T-helper 22 cell (primary cell): ENCODE measurements at places on chromosomes 6 and 20.

- no peak for DNase-seq
These were observed 37.3 kb downstream of the PYGB start for GRCh38 chr20:25285091-25285647.

- no peak for DNase-seq
These were observed 3.9 kb downstream of the DOK5 start for GRCh38 chr20:54479138-54479906.

DNA sequence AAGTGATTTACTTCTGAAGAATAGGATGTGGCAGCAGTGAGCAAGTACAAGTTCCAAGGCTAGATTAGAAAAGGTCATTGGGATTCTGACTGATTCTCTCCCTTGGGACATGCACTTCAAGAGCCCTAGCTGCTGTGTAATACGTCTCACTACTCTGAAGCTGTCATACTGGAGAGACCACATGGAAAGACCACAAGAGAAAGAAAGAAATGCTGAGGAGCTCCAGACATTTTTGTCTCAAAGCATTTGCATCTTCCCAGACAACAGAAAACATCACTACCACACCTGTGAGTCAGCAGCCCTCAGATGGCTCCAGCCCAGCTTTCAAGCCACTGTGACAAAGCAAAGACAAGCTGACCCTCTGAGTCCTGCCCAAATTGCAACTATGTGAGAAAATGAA, 20.7 kb downstream of the TENT5A start:
- DNase-seq: no peak

GRCh38 chr6:139277587-139277986, 14.2 kb downstream of the TXLNB start:
- no peak for DNase-seq

DNA sequence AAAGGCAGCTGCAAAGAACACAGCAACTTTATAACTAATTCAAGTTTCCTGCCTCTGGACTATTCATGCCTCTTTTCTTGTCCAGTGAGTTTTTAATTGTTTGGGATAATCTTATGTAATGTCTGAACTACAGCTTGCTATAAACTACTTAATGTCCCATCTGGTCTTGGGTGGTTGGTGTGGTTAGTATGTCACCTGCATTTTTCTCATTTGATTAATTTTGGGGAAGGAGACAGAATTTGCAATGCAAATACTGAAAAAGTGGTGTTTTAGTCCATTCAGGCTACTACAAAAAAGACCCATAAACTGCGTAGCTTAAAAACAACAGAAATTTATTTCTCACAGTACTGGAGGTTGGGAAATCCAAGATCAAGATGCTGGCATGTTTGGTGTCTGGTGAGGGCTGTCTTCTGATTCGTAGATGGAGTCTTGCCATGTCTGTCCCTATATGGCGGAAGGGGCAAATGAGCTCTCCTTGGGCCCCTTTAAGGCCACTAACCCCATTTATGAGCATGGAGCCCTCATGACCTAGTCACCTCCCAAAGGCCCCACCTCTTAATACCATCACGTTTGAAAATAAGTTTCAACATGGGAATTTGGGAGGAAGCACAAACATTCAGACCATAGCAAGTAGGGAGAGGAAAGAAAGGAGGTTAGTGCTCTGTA, 22.4 kb downstream of the RNF8 start:
- no peak for DNase-seq

DNA sequence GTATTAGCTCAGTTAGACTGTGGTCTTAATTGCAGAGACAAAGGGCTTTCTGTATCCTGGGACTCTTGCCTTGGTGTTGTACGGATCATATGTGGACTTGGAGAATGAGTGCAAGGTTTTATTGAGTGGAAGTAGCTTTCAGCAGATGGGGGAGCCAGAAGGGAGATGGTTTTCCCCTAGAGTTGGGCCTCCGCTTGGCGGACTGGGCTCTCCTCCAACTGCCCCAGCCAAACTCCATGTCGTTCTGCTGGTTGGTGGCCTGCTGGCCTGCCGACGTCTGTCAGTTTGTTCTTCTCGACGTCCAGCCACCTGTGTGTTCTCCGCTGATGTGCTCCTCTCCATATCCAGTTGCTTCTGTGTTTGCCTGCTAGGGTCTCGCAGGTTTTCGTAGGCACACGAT, 189.5 kb upstream of the FLRT3 start:
- no peak for DNase-seq

- DNase-seq: no peak
These were observed 164.0 kb downstream of the TBC1D7 start for GRCh38 chr6:13164291-13164690.

GRCh38 chr6:162442687-162443086, 284.9 kb downstream of the PRKN start:
- DNase-seq: no peak

DNA sequence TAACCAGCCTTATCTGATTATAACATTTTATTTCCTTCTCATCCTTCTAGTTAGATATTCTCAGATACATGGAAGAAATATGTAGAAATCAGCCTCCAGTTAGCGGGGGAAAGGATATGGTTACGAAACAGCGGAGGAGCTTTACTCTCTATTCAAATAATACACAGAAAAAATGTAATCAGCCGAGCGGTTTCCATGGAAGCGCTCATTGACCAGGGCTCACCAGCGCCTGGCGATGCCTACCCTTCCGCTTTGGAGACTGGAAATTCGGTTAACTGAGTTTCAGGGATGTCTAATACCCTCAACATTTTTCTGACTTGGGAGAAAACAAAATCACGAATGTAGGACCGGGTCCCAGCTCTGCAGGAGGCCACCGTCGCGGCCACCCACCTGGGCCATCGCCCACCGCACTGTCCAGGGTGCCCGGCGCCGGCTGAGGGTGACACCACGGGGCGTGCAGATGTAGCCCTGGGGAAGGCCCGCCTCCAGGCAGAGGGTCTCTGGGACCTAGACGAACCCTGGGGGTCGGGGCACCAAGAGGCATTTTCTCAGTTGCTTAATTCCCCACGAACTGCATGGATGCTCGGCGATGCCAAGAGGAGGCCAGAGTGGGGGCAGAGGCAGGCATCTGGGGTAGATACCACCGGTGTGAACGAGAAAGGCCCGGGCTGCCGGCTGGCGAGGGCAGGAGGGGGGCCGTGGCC, 1.7 kb downstream of the PRR18 start:
- DNase-seq: no peak

- no peak for DNase-seq
These were observed 318.9 kb downstream of the BTBD9 start for GRCh38 chr6:38320843-38321242.

DNA sequence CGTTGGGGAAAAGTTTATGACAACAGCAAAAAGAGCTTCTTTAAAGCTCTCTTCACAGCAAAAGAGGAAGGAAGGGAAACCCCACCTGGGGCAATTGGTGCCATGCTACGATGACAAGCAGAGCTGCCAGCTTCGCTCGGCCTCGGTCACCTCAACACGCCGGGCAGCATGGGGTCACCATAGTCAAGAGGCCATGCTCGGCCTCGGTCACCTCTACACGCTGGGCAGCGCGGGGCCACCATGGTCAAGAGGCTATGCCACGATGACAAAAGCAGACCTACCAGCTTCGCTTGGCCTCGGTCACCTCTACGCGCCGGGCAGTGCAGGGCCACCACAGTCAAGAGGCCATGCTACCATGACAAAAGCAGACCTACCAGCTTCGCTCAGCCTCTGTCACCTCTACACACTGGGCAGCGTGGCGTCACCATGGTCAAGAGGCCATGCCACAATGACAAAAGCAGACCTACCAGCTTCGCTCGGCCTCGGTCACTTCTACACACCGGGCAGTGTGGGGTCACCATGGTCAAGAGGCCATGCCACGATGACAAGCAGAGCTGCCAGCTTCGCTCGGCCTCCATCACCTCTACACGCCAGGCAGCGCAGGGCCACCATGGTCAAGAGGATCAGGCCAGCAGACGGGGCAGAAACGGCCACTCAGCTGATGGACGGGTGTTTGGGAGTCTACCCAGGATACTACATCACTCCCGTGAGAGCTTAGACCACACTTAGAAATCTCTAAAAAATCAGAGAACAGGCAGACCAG, 12.1 kb downstream of the APMAP start:
- no peak for DNase-seq

GRCh38 chr20:57457243-57458095, 66.3 kb downstream of the RBM38 start:
- DNase-seq: no peak

GRCh38 chr6:88881451-88881850, 82.0 kb downstream of the RNGTT start:
- DNase-seq: no peak

DNA sequence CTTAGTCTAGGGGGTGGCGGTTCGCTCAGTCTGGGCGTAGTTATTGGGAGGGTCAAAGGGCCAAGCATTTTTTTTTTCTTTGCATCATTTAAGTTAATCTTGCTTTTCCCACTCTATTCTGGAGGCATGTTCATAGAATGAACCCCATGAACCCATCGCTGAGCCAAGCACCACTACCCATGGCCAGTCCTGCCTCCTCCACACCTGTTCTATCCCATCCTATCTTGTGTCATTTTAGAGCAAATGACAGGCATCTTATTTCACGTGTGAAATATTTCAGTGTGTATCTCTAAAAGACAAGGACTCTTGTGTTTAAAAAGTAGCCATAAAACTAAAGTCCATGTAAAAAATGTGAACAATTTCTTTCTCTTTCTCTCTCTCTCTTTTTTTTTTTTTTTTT, 13.9 kb downstream of the SRC start:
- no peak for DNase-seq

DNA sequence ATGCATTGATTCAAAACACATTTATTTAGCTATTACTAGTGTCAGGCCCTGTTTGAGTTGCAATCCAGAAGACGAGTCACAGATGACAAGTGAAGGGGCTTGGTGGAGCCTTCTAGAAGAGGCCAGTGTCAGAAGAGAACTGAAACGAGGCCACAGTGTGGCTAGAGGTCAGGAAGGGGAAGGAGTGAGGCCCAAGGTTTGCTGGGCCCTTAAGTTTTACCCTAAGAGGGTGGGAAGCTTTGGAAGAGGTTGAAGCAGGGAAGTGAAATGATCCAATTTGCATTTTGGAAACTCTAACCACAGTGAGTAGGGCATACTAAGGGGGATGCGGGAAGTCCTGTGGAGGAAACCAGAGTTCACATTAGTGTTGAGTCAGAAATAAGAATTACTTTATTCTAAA, 25.0 kb downstream of the TTK start:
- no peak for DNase-seq

- no peak for DNase-seq
These were observed 35.3 kb downstream of the APCDD1L start for GRCh38 chr20:58479726-58480440.

DNA sequence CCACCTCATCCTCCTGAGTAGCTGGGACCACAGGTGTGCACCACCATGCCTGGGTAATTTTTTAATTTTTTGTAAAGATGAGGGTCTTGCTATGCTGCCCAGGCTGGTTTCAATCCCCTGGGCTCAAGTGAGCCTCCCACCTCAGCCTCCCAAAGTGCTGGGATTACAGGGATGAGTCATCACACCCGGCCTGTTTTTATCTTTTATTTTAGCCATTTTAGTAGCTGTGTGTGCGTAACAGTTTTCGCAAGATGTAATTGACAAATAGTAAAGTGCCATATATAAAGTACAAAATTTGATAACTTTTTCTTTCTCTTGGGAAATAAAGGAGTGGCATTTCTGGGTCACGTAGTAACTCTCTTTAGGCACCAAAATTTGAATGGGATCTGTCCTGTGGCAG, 21.4 kb downstream of the SNAI1 start:
- DNase-seq: no peak

DNA sequence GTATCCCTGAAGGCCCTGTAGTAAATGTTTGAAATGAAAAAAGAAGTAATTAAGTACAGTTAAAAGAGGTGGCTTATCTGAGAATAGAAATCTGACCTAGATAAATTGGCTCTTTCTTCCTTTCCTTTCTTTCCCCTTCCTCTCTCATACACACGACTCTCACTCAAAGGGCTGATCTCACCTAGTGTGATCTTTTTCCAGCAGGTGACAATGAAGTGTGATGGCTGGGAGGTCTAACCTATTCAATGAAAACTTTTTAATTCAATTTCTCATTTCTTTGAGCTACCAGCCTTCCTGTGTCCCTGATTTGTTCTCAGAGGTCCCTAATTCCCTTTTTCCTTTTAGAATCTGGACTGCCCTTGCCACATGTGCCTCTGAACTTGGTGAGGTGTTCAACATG, 118.0 kb upstream of the RIMS1 start:
- DNase-seq: no peak

DNA sequence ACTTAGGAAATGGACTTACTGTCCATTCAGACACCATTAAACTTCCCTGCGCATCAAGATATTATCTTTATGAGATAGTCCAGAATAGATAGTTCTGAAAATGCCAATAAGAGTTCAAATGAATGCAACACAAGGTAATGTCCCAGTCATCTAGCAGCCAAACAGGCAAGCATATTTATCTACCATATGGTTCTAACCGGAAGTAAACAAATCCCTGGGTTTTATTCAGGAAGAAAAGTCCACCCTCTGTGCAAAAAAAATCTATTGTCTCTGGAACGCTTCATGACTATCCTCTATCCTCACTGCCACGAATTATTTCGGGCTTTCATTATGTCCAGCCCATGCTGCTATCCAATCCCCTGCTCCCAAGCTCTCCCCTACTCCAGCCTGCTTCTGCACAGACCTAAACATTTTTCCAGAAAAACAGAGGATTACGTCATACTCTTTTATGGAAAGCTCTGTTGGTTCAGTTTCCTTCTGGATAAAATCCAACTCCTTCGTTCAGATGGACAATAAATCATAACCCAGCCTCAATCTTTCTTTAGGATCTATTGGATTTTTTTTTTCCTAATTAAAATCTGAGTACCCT, 11.4 kb downstream of the PPIL6 start:
- no peak for DNase-seq

DNA sequence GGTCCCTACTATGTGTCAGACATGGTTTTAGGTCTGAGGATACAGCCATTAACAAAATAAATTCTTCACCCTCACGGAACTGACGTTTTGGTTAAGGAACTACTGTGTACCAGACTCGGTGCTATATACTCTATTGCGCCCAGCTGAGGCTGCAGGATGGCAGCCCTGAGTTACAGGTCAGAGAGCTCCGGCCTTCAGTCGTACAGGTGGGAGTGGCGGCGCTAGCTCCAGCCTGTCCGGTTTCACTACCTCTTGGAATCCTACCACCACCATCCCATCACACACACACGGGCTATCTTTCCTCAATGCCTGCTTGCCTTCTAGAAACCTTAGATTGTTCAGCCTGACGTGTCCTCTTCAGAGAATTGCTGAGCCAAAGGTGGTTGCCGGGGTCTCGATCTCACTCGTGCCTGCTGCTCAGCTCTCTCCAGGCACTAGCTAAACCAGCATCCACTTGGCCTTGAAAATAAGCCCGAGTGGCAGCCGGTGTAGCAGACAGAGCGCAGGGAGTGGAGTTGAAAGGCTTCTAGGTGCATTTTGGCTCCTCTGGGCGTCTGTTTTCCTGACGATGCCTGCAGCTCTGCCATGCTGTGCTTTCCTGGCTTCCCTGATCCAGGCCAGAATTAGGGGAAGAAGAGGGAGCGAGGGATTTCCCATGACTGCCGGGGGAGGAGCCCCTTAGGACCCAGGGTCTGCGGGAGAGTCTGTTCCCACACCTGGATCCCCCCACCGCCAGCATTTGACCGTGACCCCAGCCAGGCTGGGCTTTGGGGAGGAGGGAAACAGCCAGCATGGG, 1.1 kb upstream of the TCF15 start:
- DNase-seq: no peak
